Mucosa of gallbladder (tissue), 1 donor: ENCODE measurements at places on chromosomes 6 and 20. TPM values are rescaled to one million over a fixed set of nuclear protein-coding genes. Genes with fewer than 3 reads are reported as not detected.

The HSPA12B gene
- 5.4 TPM for total RNA-seq

The HIVEP2 gene
- total RNA-seq, result 16.5 TPM

The PRKN gene
- 9.3 TPM for total RNA-seq

- no peak for DNase-seq
These were observed 46.2 kb upstream of the SDHAF4 start for GRCh38 chr6:70520575-70520974.

DNA sequence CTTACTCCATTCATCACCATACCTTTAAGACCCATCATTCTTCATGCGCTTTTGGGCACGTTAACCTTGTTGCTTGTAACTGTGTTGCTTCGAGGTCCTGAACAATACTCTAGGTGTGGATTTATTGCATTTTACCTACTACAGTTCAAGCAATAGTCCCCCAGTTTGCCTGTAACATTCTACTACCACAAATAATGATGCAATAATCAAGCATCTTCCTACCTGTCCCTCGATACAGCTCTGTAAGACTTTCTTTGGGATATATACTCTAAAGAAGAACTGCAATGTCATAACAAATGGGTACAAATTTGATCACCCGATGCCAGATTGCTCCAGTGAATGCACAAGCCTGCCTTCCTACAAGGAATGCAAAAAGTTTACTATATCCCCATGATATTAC, 1342.6 kb upstream of the GJE1 start:
- no peak for DNase-seq

- no peak for DNase-seq
These were observed 127.9 kb upstream of the NXT1 start for GRCh38 chr20:23222531-23223200.

DNA sequence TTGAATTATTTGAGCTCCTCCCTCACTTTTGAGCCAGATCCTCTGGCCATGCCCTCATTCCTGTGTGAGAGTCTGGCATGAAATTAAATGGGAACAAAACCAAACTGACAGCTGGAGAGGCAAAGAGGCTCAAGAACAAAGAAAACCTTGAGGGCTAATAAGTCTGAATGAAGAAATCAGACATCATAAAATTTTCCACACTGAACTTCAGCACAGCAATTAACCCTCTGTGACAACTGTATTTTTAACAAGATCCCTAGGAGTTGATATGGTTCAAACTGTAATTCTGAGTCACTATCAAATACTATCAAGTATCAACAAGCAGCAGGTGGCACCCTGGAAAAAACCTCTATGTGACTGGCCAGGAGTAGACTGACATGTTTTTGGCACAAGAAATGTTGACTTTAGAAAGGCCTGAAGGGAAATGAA, 109.4 kb upstream of the EMILIN3 start:
- DNase-seq, result no peak

GRCh38 chr6:68756454-68757375, 121.6 kb downstream of the ADGRB3 start:
- no peak for DNase-seq

DNA sequence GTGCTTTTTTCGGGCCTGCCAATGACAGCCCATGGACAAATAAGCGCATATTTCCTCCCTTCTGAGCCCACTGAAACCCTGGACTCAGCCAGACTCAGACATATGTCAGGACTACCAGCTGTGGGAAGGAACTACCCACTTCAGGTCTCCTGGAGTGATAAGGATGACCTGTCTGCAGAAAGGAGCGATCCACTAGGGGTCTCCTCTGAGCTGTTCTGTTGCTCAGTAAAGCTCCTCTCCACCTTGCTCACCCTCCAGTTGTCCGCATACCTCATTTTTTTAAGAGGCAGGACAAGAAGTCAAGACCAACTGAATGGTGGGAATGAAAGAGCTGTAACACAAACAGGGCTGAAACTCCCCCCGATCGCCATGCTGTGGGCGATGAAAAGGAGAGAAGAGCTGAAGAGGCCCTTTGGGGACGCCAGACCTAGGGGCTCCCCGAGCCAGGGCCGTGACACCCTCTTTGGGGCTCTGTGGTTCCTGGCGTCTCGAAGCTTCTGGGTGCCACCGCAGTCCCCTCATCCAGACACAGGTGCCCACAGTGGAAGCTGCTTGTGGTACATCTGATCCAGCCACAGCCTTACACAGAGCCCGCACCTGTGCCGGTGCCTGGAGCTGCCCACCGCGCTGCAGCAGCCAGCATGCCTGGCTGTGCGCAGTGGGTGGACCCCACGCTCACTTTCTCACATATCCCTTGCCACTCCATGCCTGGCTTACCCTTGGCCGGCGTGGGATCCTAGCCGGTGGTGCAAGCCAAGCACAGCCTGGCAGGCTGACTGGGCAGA, 68.8 kb downstream of the EYS start:
- DNase-seq, result no peak

DNA sequence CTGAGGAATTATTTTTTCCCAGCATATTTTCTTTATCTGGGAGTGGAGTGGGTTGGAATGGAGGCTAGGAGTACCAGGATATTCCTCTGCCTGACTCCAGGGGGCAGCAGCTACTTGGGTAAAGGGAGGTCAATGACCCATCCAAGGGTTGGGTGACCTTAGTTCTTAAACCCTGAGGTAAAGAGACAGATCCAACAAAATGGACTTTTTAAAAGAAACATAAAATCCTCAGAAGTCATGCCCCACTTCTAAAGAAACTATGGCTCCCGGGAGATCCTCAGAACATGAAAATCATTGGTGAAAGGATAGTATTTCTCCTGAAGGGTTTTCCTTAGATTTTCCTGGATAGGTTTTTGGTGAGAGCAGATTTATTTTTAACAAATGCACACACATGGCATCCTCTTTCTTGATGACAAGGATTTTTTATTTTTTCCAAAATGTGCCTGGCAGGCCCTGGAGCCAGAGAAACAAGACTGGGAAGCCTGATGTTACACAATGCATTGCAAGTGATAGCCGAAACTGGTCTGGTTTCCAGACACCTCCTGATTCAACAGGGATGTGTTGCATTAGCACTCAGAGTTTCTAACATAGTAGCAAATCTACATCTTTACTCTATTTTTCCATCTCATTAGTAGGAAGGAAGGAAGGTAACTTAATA, 240.9 kb upstream of the BTBD3 start:
- DNase-seq, result no peak

GRCh38 chr6:14826456-14826855, 419.4 kb upstream of the JARID2 start:
- no peak for DNase-seq

GRCh38 chr6:21005816-21006570, 471.7 kb downstream of the CDKAL1 start:
- DNase-seq, result no peak

DNA sequence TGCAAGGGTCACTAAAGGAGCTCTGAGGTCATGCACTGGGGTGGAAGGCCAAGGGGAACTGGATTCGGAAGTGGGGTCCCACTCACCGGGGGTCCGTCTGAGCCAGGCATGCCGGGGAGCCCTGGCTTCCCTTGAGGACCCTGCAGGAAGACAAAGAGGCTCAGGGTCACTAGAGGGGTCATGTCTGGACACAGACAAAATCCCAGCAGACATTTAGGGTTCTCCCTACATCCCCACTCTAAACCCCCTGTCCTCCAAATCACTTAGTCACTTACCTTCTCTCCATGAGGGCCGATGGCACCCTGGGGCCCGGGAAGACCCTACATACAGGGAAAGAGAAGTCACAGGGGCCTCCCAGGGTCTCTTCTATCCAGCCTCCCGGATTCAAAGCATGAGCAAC, 15.4 kb downstream of the COL11A2 start:
- no peak for DNase-seq

GRCh38 chr6:117448732-117449485, 23.2 kb upstream of the ROS1 start:
- DNase-seq, result no peak

GRCh38 chr6:123343836-123344235, 292.9 kb downstream of the TRDN start:
- DNase-seq, result no peak

DNA sequence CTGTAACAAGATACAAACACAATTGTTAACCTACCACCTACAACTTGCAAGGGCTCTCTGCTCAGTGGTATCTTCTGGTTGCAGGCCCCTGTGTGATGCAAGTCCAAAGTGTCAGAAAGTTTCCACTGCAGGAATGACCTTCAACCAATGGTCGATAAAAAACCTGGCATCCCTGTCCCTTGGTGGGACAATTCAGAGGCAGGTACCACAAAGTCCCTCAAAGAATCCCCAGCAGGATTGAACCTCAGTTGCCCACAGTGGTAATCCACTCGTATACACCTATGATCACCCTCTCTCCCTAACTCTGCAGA, 15.9 kb downstream of the GLO1 start:
- no peak for DNase-seq

GRCh38 chr6:130524552-130524951, 158.7 kb downstream of the TMEM200A start:
- no peak for DNase-seq

DNA sequence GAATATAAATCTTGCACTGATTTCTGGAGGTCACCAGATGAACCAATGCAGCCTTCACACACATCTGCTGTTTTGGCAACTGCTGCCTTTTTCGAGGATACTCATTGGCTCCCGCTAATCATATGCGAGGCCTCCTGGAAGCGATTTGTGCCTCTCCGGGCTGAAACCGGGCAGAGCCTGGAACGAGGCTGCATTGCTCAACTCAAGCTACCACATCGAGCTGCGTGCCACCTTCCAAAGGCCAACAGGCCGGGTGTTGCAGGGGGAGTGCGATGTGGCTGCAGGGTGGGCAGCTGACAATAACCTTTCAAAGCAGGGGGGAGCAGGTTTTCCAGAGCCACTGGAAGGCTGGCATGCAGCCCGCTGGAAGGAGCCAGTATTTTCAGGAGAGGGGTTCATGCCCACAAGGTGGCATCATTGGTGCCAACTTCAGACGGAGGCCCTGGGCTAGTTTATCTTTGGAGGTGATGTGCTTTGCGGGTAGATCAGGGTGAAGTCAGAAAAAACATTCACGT, 122.6 kb upstream of the IFNGR1 start:
- peak; percentile 39 for DNase-seq

DNA sequence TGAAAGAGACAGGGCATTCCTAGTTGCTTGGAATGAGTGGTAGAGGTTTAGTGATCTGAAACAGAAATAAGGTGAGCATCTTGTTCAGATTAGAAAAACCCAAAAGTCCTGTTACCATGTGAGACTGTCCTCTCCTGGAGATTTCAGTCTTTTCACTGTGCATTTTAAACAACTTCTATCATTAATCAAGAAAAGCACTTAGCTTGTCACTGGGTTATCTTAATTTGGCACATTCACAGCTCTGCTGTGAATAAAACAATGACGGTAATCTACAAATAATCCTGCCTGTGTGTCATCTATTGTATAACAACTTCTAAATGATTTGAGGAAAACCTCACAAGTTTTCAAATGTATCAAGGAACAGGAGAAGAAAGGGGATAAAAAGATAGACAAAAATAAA, 9.5 kb upstream of the SMIM8 start:
- no peak for DNase-seq

GRCh38 chr6:19873031-19873430, 35.9 kb downstream of the ID4 start:
- DNase-seq, result no peak

DNA sequence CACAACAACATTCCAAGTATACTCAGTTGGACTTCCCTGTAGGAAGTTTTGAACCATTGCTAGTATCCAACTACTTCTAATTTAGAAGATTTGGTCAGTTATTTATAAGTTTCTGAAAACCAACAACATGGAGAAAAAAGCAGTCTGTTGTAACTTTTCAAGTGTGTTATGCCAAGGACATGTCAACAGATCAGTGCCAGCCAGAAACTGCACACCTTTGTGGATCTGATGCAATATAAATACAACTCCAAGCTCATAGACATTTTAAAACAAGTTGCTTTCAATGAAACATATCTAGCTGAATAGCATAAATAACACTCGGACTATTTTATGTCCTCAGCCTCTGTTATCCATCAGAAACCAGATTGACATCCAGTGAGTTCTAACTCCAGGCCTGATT, 58.3 kb upstream of the CARMIL1 start:
- no peak for DNase-seq

GRCh38 chr6:170410241-170410640, 103.7 kb downstream of the FAM120B start:
- DNase-seq, result no peak

DNA sequence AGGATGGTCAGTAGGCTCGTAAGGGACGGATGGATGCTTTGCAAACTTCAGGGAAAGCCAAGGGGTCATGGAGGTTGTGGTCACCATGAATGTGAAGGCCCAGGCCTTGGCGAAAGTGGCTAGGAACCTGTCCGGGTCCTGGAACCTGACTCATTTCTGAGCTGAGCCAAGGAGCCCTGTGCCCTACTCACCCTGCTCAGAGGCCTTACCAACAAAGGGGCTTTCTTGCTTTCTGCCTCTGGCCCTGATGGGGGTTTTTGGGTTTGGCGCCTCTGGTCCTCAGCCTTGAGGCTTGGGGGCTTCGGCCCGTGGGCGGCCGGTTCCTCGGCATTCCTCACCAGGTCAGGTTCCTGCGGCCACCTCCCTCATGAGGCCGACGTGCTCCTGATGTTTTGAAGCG, 155.1 kb downstream of the DTNBP1 start:
- no peak for DNase-seq

DNA sequence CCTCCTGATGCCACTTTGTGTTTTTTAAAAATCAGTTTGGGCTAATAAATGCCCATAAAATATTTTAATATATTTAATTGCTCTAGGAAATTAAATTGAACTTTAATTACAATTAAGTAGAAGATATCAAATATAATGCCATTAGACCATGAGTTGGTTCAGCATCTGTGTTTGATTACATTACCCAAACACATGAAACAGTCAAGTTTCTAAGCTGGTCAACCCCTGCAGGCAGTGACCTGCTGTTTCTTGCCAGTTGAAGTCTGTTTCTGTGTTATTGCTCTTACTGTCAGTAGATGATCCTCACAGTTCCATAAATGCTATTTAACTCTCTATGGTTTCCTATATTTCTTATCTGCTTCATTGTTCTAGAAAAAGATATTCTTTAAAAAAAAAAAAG, 9.7 kb upstream of the TENT5A start:
- DNase-seq, result no peak

GRCh38 chr6:169296170-169296569, 42.5 kb upstream of the THBS2 start:
- DNase-seq, result no peak

GRCh38 chr20:42063141-42063540, 445.0 kb upstream of the CHD6 start:
- no peak for DNase-seq
